ENCODE measurements at places on chromosomes 16 and 17.

DNA sequence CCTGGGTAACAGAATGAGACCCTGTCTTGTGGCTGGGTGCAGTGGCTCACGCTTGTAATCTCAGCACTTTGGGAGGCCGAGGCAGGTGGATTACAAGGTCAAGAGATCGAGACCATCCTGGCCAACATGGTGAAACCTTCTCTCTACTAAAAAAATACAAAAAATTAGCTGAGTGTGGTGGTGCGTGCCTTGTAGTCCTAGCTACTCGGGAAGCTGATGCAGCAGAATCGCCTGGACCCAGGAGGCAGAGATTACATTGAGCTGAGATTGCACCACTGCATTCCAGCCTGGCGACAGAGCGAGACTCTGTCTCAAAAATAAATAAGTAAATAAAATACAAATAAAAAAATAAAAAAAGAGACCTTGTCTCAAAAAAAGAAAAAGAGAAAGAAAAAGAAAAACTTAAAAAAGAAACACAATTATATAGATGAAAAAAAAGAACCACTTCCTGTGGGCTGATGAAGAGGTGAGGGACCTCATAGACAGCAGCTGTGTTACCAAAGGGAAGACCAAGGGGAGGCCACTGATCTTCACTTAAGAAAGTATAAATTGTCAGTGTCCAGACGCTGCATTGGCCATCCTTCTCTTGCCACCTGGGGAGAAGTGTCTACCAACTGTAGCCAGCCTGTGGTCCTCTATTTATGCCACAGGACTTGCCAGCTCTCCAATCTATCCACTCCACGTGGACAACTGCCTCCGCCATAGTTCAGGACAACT lies 24.4 kb upstream of the SMG1 start:
- no peak for DNase-seq

DNA sequence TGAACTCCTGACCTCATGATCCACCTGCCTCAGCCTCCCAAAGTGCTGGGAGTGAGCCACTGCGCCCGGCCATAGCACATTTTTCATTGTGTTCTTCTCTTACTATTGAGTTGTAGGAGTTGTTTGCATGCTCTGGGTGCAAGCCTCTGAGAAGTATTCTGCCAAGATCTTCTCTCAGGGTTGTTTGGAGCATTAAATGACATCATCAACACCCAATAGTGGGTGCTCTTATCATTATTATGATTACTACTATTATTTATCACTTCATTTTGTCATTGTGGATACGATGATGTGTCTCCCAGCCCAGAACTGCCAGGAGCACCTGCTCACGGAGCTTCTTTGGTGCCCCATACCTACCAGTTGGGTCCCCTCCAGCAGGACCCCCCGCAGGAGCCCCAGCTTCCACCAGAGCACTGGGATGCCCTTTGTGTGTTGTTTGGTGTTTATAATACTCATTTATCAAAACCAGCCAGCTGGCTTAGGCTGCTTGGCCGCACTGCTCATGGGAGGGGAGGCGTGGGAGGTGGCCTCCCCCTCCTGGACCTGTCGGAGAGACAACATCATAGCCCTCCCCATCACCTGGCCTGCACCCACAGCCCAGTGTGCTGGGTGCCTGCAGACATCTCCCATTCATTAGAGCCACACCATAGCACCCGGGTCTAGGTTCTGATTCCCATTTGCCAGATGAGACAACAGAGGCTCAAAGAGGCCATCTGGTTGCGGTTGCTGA lies 12.9 kb upstream of the MAP2K3 start:
- no peak for DNase-seq

DNA sequence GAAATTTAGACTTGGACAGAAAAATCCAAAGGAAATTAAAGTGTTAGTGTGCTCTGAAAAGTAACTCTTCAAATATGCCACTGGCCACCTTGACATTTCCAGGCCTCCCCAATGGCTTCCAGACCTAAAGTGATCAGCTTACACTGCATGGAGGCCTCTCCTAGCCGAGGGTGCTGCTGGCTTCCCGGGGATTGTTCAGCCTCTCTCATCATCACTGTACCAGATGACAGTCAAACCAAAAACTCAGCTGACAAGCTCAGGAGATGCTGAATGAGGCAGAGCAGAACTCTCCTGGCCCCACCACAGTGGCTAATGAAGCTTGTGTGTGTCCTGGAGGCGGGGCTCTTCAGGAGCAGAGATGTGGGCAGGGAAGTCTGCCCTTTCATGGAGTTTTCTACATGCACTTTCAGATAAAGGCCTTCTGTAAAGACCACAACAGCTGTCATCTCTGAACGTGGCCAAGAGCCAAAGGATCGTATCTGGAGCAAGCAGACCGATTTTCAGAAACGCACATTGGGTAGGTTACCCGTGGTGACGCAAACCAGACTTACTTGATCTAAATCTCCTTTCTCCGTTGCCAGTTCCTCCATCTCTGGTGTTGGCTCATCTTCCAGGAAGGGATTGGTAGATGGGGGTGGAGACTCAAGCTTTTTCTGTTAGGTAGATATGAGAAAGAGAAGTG lies 113.3 kb downstream of the VPS53 start:
- no peak for DNase-seq

DNA sequence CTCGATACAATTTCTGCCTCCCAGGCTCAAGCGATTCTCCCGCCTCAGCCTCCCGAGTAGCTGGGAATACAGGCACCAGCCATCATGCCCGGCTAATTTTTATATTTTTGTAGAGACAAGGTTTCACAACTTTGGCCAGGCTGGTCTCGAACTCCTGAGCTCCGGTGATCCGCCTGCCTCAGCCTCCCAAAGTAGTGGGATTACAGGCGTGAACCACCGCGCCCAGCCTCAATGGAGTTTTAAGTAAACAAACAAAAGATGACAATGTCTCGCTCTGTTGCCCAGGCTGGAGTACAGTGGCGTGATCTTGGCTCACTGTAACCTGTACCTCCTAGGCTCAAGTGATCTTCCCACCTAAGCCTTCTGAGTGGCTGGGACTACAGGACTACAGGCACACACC lies 52.6 kb upstream of the TRAP1 start:
- no peak for DNase-seq

DNA sequence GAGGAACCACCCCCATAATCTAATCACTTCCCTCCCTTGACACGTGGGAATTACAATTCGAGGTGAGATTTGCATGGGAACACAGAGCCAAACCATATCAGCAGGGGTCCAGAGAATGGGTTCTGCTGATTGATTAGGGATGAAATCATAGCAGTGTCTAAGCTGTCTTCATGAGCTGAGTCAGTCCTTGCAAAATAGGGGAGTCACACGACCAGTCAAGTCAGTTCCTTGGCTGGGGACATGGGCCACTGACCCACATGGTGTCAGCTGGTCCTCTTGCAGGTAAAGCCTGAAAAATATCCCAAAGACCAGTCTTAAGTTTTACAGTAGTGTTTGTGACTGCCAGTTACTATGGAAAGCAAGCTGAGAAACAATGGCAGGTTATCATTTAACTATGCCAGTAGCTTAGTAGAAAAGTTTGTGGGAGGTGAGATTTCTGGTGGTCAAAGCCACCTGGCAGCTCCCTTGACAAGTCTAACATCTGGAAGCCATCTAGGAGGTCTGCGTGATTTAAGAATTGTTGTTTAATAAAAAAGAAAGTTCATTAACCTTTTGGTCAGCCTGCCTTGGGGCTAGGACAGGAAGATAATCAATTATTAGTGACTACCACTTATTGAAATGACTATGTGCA lies 15.7 kb upstream of the ATF7IP2 start:
- no peak for DNase-seq

All from NB4 (cell line).